GM18507 (cell line): ENCODE measurements at places on chromosomes 4 and X.

- no peak for DNase-seq
Observed at GRCh38 chr4:86564795-86565194, 29.3 kb upstream of the PTPN13 start.

GRCh38 chrX:73556159-73556558, 6.8 kb upstream of the CHIC1 start:
- no peak for DNase-seq

- no peak for DNase-seq
Observed at GRCh38 chr4:845233-845835, 19.4 kb upstream of the CPLX1 start.

GRCh38 chr4:169414913-169415312, 144.2 kb upstream of the SH3RF1 start:
- no peak for DNase-seq

DNA sequence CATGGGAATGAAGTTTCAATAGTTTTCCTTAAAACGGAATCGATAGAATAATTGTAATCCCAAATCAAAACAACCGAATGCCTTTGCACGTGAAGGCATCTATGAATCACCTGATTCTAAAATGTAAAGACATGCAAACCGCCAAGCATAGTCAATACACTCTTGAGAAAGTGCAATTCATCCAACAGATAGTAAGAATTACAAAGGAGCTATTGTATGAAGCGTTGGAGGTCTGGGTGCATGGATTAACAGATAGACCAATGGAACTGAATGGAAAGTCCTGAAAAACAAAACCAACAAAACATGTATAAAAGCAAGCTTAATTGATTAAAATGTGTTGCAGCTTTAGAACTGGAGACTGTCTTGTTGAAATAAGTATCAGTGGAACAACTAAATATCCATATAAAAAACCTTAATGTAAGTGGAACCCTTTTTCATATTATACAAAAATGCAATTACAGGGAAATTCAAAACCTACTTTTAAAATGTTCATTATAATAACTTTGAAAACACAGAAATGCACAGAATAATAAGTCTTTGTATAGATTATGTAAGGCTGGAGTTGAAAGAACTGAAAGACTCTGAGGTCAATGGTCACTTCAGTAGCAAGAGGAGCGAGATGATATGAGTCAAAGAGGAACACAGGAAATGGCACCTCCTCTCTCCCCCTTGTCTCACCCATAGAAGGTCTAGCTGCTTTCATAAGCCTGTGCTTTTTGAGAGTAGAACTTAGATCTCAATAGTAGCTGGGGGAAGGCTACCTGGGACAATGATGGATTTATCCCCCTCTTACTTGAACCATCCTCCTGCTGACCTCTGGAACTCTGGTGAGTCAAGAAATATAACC, 20.1 kb downstream of the MAGEC2 start:
- no peak for DNase-seq

DNA sequence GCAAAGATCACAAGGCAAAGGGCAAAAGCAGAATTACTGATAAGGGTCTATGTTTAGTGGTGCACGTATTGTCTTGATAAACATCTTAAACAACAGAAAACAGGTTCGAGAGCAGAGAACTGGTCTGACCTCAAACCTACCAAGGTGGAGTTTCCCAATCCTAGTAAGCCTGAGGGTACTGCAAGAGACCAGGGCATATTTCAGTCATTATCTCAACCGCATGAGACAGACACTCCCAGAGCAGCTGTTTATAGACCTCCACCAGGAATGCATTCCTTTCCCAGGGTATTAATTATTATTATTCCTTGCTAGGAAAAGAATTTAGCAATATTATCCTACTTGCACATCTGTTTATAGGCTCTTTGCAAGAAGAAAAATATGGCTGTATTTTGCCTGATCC, 51.5 kb downstream of the NPNT start:
- no peak for DNase-seq
